ENCODE measurements at places on chromosomes 2 and 18. TPM values are rescaled to one million over a fixed set of nuclear protein-coding genes. Genes with fewer than 3 reads are reported as not detected.

The COL3A1 gene
- total RNA-seq, result not detected

The SLC30A3 gene
- 0.48 TPM for total RNA-seq

The RMND5A gene
- 25.7 TPM for total RNA-seq

The CD207 gene
- not detected for total RNA-seq
